ENCODE measurements at places on chromosomes 7 and 10.

GRCh38 chr7:79854621-79855020, 280.0 kb upstream of the GNAI1 start:
- DNase-seq, result no peak

GRCh38 chr7:13988731-13989125, 738 bp downstream of the ETV1 start:
- DNase-seq, result no peak

GRCh38 chr7:40899636-40900507, 765.1 kb downstream of the SUGCT start:
- no peak for DNase-seq

DNA sequence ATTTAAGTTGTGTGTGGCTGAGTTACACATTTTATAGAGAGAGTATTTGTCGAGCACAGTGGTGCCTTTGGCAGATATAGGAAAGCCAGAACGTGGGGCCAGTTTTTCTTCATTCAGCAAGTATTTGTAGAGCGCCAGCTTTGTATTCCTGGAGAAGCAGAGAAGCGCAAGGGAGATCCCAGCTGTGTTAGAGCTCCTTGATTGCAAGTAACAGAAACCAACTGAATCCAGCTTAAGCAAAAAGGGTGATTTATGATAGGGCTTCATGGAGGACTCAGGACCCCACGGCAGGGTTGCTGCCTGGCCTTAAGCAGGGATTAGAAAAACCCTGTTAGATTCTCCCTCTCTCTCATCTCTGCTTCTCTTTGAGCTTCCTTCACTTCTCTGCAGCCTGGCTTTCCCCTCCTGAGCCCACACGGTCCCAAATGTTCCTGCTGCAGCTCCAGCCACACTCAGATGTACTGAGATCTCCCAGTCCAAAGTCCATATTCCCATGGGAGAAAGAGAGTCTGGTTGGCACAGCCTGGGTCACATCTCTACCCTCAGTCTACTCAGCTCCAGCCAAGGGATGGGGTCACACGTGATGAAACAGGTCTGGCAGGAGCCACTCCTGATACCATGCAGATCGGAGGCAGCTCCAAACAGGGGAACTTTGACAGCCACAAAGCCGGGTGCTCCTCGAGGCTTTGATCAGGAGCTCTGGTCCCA, 16.7 kb downstream of the UBTD1 start:
- no peak for DNase-seq

DNA sequence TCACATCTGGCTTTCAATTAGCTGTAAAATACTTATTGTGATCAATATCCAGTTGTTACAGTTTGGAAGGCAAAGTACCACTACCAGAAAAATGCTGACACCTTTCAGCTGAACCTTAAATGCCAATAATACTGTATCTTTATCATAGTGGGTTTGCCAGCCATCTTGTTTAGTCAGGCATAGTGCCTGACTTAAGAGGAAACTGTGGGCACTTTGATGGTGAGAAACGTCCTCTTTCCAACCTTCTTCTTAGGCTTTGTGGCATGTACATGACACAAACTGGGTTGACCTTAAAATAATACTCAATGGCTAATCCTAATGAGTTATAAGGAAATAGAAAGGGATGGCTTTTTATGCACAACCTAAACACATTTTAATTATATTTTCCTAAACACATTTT, 52.3 kb upstream of the PRR15 start:
- DNase-seq, result no peak
